ENCODE measurements at places on chromosomes 5 and 9.

- DNase-seq, result no peak
Measured at GRCh38 chr9:122996586-122996985, 36.9 kb upstream of the GPR21 start.

- DNase-seq, result no peak
Measured at GRCh38 chr5:55749387-55749786, 11.5 kb downstream of the DDX4 start.

DNA sequence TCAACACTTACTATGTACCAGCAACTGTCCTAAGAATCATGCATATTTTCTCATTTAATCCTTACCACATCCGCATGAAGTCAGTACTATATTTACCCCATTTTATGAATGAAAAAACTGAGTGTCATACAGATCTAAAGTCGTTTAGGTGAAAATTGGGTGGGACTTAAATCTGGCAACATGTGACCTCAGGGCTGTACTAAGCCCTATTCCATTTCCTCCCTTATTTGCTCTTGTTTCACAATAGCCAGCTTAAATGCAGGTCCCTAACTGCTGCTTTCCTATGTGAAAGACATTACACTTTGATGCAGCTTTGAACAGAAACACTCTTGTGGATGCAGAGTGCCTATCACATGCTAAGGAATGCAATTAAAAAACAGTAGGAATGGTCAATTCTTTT lies 2.5 kb upstream of the RAB14 start:
- no peak for DNase-seq

GRCh38 chr9:115035841-115036612 lies 81.9 kb downstream of the TNC start:
- DNase-seq, result peak; percentile 43

- no peak for DNase-seq
Measured at GRCh38 chr5:139984816-139985215, 58.3 kb downstream of the NRG2 start.

Data from epithelial cell of proximal tubule (primary cell).